Glutamatergic neuron (in vitro differentiated cells): ENCODE measurements at places on chromosomes 13 and 19. TPM values are rescaled to one million over a fixed set of nuclear protein-coding genes. Genes with fewer than 3 reads are reported as not detected.

- no peak for DNase-seq
Observed at GRCh38 chr19:50331994-50332243, 2.7 kb upstream of the KCNC3 start.

The GJB2 gene
- not detected for total RNA-seq

The MYO1F gene
- total RNA-seq: 0.10 TPM

- no peak for DNase-seq
Observed at GRCh38 chr13:23993680-23993985, 96.3 kb upstream of the C1QTNF9B start.

GRCh38 chr13:112837371-112838037, 131.5 kb upstream of the MCF2L start:
- no peak for DNase-seq

The DNAAF3 gene
- total RNA-seq: 2.4 TPM

GRCh38 chr13:80881495-80881894, 540.6 kb upstream of the SPRY2 start:
- DNase-seq: no peak

DNA sequence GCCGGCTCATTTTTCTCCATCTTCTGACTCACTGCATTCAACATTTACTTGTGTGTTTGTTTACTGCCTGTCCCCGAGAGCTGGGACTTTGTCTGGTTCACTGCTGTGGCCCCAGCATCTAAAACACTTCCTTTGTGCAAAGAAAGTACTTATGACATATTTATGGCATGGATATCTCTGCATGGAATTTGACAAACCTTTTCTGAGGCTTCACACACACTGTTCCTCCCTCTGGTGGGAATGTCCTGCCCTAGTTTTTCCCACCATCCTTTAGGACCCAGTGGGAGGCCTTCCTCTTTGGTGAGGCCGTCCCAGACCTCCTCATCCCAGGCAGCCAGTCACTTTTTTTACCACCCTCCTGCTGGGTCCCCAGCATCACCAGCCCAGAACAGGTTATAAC, 1.4 kb upstream of the SRRM5 start:
- DNase-seq: no peak

DNA sequence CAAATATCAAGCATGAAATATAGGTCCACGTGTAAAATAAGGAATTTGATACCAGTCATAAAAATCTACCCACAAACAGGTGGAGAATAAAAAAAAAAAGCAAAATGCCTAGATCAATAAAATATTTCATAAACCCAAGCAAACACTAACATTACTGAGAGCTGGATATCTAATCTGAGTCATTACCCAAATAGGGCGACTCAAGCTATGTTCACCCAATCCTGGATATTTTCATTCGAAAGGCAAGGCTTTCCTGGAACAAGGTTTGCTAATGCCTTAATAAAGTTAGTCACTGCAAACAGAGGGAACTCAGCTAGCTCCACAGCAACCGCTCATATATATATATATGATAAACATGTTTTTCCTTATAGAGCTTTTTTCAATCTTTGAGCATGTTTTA, 33.5 kb upstream of the TM9SF2 start:
- no peak for DNase-seq

DNA sequence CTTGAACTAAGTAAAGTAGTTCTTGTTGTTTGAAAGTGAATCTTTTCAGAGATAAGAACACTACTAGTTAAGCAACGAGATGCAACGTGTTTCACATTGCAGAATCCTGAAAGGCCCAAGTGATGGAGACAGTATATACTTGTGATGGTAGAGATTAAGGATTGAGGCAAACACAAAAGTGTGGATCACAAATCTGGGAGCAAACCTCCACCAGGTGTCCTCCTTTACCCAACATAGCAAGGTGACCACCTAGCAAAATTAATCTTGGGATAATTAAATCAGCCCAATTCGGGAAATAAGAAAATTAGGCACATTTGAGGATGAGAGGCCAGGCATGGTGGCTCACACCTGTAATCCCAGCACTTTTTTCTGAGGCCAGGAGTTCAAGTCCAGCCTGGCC, 563.9 kb downstream of the DACH1 start:
- DNase-seq: no peak

GRCh38 chr13:77377016-77377415, 50.1 kb upstream of the MYCBP2 start:
- no peak for DNase-seq

DNA sequence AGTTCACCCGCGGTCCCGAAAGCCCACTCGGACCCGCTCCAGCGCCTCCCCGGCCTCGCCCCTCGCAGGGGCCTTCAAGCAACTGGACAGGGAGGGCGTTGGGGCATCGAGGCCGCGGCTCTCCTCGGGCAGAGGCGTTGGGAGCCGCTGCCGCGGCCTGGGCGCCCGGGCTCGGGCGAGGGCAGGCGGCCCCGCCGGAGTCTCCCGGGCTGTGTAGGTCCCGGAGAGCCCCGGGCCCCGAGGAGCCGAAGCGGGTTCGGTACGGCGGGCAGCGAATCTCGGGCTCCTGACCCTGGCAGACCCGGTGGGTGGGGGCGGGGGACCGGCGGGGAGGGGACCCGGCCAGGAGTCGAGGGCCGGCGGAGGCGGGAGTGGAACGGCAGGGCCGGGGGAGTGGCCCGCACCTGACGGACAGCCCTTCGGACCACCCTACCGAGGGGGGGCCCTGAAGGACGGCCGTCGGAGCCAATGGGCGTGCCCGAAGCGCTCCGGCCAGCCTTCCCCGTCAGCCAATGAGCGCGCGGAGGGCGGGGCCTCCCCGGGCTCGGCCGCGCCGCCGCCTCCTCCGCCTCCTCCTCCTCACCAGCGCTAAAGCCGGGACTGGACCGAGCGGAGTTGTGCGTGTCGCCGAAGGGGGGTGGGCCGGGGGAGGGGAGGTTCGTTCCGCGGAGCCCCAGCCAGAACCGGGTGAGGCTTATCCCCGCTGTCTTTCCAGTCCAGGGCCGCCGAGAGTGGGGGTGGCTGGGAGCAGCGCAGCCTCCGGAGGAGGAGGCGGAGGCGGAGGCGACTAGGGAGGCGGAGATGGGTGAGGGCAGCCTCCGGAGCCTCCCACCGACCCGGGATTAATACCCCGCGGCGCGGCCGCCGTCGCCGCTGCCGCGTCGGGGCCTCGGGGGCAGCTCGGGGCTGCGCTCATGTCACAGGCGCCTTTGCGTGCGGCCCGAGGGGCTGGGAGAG, at the start of gene ZMYM2:
Gene ZMYM2, plus strand, starts transcription at position 573 of the 957 bp plus-strand sequence. CDS start 34,346 bp downstream, outside the sequence.
- peak; percentile 100 for DNase-seq

The CABP5 gene
- not detected for total RNA-seq

The CFAP97D2 gene
- not detected for total RNA-seq

DNA sequence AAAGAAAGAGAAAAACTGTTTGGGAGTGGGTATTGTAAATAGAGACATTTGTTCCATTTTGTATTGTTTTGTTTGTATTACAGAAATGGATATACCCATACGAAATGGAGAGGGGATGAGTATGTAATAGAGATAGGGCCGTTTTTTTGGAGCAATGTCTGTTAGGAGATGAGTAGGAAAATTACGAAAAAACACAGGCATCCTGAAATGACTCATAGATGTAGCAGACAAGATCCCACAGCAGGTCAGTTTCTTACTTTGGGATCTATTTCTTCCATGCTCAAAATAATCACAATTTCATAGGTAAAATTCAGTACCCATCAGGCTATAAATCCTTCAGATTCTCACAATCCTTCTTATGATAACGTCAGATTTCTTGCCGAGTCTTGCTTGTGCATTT, 779.4 kb upstream of the SLITRK1 start:
- DNase-seq: no peak

The RNF6 gene
- total RNA-seq: 14.9 TPM

- DNase-seq: no peak
Observed at GRCh38 chr13:113415825-113416224, 37.5 kb downstream of the ADPRHL1 start.

The PRR36 gene
- total RNA-seq: 37.4 TPM

DNA sequence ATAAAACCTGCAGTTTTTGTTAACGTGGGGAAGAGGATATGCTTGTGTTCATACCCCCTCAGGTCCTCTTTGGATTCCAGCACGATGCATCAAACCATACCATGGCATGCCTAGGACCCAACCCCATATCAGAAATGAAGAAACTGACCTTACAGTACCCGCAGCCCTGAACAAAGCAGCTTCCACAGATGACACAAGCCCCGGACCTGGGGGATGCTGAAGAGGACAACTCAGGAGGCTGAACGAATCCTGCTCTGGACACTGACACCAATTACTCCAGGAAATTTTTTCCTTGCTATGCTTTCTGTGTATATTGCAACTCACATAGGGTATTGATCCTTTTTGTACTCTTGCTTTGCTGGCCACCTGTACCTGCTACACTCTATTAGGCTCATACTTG, 129.6 kb downstream of the ZNF675 start:
- DNase-seq: no peak

GRCh38 chr19:2288818-2289713, 7.1 kb upstream of the PEAK3 start:
- DNase-seq: no peak

GRCh38 chr13:23180711-23181110, at the start of gene SGCG:
SGCG (plus strand) TSS chr13:23180979; CDS start chr13:23203695, 22,716 bp downstream.
- DNase-seq: no peak

The CERS1 gene
- 15.3 TPM for total RNA-seq

DNA sequence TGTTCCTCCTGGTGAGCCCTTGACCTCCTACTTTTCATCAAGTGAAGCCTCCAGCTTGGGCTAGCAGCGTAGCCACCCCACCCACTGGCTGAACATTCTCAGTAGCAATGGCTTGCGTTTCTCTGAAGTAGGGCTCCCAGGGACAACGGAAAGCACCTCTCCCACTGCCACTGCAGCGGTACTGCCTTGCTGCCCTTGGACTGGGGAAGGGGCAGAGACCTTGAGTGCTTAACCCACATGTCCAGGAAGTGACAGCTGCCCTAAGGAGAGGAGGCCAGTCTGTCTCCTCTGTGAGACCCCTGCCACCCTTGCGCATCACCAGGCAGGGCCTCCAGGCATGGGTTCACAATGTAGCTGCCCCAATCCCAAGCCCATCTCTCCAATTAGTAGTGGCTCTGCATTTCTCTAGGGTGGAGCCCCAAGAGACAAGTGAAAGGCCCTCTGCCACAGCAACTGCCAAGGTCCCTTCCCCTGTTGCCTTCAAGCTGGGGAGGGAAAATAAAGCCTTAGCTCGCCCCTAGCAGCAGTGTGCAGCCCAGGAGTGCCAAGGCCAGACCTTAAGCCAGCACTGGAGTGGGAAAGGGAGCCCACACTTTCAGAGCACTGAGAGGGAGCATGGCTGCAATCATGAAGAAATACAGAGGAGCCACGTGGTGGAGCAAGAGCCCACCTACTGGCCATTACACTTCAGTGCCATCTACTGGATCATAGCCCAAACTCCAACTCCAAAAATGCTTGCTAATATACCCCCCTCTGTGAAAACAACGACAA, 175.9 kb upstream of the TRPC4 start:
- no peak for DNase-seq

DNA sequence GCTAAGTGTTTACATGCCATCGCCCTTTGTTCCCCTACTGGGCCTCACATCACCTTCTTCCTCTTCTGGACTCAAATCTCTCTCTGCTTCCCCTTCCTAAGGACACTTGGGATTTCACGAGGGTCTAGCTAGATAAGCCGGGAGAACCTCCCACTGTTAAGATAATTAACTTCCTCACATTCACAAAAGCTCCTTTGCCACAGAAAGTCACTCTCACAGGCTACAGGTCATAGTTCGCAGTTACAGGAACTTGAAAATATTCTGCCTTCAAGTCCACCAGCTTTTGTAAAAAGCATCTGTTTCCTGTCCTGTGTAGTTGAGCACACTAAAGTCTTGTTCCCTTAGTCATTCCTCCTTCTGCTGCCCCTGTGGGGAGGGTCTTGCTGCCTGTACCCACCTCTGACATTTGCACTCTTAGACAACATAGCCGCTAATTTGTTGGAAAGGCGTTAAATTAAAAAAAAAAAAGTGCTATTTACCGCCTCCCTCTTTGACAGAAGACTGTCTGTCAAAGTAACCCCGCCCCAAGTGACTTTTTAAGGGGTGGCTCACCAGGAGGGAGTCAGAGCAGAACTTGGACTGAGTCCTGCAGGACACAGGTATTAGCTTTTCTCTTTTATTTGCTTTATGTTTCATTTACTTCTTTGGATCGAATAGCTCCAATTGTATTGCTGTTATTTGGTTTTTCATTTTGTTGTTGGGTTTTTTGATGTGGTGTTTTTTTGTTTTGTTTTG, 26.8 kb upstream of the CEACAM21 start:
- DNase-seq: no peak

DNA sequence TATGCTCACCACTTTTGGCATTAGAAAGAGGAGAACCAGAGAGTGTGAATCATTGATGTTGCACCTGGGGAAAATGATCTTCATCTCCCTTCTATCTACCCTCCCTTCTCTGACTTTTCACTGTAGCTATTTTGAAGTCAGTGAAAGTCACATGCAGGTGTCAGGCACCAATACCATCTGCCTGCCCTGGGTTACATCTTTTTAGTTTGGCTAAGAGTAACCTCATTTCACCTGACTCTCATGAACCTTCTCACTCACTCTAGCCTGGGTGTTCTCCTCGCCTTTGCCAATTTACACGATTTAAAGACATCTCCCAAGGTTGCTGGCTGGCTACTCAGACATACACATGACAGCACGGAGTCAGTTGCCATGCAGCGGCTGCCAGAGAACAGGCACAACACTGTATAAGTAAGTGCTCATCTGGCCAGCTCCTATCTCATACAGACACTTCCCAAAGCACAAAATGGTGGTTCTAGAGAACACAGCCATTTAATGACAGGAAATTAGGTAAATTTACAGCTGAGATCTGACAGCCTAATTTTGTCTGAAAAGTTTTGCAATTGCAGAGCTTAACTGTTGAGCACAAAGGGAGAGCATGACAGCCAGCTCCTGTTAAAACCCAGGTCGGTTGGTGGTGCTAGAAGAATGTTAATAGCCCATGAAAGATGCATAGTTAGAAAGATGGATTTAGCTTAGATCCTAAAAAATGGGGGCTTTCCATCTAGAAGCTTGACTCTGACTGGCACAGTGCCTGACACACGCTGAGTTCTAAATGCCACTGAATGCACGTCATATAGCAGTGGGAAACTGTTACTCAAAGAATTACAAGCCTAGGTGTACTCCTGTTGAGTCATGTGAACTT, 32.5 kb downstream of the LCP1 start:
- DNase-seq: no peak

GRCh38 chr13:60571571-60571970, 174.6 kb downstream of the TDRD3 start:
- DNase-seq: no peak

DNA sequence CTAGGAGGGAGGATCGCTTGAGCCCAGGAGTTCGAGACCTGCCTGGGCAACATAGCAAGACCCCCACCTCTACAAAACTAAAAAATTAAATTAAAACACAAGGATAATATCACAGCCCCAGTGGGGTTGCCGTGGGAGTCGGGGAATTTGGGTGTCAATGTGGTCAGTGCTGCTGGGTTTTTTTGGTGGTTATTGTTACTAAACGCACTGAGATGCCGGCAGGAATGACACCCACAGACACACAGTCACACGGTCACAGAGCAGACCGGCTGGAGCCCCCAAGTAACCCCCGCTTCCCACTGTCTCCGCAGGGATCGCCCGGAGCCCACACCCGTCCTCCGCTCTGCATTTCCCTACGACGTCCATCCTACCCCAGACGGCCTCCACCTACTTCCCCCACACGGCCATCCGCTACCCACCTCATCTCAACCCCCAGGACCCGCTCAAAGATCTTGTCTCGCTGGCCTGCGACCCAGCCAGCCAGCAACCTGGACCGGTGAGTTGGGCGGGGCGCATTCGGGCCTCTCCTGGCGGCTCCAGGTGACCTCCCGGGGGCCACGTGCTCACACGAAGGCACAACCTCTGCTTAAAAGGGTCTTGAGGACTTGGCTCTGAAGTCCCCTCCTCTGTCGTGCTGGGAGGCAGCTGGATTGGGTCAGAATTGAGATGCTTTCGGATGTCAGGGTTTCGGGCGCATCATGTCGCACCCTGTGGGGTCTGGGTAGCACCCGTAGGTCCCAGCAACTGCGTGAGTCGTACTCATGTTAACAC, 28.0 kb downstream of the SMIM24 start:
- no peak for DNase-seq

The APC2 gene
- 371 TPM for total RNA-seq
